ENCODE measurements at places on chromosomes 1 and 21.

GRCh38 chr21:46509741-46510502 lies 51.2 kb downstream of the DIP2A start:
- no peak for DNase-seq

DNA sequence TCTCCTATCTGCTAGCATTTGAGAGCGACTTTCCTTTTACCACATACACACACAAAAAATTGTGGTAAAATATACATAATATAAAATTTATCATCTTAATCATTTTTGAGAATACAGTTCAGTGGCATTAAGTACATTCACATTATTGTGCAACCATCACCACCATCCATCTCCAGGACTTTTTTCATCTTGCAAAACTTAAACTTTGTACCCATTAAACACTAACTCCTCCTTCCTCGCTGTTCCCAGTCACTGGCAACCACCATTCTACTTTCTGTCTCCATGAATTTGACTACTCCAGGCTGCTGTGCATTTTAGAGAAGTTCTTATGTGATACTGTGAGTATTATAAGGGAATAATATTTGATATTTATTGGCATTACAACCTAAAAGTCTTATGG lies 181.3 kb downstream of the C1orf21 start:
- no peak for DNase-seq

- DNase-seq, result no peak
Observed at GRCh38 chr1:15620902-15621682, 3.8 kb downstream of the DDI2 start.

- DNase-seq, result no peak
Observed at GRCh38 chr1:229792012-229792975, 166.2 kb downstream of the URB2 start.

DNA sequence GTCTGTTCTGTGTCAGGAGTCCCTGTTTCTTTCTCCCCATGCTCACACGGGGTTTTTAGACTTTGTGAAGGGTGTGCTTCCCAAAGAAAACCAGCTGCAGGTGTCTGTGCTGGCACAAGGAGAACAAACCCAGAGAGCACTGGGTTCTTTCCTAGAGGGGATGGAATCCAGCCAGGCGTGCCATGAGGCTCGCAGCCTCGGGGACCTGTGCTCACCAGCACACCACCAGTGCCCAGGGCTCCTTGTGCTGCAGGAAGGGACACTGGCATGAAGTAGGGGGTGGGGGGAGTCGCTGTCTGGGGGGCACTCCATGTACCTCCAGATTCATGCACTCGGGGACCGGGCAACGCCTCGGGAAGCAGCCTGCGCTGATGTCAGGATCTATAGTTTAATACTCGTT lies 57.9 kb downstream of the AGPAT3 start:
- no peak for DNase-seq

GRCh38 chr1:103514920-103515503 lies 10.5 kb upstream of the RNPC3 start:
- DNase-seq, result no peak

- DNase-seq, result no peak
Observed at GRCh38 chr1:201268604-201269151, 14.6 kb upstream of the PKP1 start.

- DNase-seq, result no peak
Observed at GRCh38 chr1:172083191-172083590, 241.9 kb downstream of the DNM3 start.

GRCh38 chr1:153774780-153775457 lies at the start of gene SLC27A3:
SLC27A3 (plus strand) TSS chr1:153775407; CDS start chr1:153775498, 91 bp downstream.
- no peak for DNase-seq

DNA sequence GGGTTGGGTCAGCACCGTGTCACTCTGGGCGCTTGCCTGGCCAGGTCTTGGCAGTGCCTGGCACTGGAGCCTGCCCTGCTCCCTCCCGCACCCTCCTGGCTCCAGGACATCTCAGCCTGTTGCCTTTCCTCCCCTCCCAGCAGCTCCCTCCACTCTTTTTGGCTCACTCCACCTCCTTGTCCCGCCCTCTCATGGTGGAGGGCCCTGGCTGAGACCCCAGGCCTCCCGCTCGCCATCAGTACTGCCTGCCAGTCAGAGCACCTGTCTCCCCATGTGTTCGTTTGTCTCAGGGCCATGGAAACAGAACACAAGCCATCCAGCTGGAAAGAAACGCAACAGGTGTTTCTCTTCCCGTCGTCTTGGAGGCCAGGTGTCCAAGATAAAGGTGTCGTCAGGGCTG lies 61.0 kb downstream of the B3GALT5 start:
- DNase-seq, result no peak

DNA sequence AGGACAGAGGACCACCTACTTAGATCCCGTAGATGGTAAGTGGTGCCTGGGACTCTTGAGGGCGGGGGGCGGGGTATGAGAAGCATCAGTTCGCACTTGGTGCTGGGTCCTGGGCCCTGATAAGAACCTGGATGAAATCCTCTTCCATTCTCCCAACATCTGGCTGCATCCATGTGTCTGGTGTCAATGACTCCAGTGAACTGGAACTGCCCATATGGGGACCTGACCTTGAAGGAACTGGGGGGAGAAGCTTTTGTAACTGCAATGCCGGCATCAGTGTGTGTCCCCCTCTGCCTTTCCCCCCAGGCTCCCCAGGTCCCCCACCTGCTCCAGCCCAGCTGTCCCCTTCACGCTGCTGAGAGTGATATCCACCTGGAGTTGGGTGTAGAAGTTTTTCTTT lies 49.7 kb upstream of the EPB41 start:
- DNase-seq, result no peak
